ENCODE measurements at places on chromosomes 7 and 10. TPM values are rescaled to one million over a fixed set of nuclear protein-coding genes. Genes with fewer than 3 reads are reported as not detected.
A peak's percentile ranks its signal among the peaks of the same experiment; 100 is the strongest.

Gene HPSE2
- 4.5 TPM for polyA plus RNA-seq

GRCh38 chr7:91847876-91848588 is 32.5 kb downstream of the MTERF1 start:
- peak; percentile 9 for DNase-seq

DNA sequence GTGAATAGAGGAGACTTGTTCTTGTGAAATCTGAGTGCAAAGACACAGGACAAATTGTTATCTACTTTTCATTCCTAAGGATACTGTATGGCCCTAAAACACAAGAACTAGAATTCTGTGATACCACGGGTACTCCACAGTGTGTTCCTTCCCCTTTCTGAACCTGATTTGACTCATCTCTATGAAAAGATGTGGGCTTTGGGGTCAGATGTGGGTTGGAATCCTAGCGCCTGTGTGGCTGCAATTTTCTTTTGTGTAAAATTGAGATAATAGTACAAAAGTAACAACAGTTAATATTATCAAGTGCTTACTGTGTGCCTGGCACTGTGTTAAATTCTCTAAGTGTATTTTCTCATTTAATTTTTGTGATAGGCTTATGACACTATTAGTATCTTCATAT is 8.1 kb downstream of the SRGN start:
- DNase-seq: no peak

DNA sequence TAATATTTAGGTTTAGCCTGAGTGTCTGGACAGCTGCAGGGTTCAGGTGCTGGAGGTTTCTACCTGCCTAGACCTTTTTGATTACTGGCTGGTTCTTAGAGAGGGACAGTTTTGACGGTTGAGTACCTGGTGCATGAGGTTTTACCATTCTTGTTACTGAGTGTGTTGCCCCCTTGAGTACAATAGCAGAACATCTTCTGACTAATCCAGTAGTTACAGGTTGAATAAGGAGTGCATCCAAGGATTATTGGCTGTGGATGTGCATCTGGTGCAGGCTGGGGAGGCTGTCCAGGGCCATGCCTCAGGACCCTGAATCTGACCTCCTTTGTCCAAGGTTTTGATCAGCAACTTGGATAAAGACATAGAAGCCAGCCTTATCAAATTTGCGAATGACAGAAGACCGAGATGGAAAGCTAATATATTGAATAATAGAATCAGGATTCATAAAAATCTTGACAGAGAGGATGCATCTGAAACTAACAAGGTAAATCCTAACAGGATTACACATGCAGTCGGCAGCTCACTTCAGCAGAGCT is 23.1 kb downstream of the PLPP4 start:
- DNase-seq: no peak

DNA sequence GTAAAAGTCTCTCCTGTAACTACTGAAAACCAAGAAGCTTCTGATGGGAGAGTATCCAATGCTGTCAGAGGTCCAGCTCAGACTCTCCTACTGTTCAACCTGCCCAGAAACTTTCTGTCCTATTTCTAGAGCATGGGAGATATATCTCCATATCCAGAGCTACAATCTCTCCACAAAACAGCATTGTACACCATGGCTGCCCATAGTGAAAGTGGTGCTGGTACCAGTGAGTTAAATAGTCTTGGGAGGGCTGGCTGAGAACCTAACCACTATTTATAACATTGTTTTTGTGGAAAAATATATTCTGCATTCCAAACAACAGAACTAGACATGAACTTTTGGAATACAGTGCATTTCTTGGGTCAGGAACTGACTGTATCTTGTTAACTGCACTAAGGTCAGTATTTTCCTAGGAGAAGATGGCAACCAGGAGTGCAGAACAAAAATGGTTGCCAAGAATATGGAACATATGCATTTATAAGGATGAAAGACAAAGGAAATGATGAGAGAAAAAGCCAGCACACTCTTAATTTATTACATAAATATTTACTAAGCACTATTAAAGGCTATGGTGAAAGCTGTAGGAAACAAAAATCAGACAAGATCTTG is 91.9 kb downstream of the ZNF438 start:
- no peak for DNase-seq

DNA sequence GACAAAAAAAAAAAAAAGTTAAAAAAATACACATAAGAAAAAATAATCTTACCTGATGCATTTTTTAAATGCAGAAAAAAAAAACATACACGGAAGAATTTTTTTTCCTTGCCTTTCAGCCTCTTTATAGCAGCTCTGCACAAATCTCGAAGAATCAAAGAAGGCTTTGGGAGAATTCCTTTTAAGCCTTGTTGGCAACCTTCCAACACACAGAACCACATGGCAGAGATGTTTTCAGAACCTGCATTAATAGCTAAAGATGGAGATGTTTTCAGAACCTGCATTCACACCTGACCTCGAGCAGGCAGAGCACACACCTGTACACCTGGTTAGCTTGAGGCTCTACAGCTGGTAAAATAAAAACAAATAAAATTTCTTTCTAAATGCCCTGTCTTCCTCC is 65.6 kb downstream of the DOCK4 start:
- no peak for DNase-seq

DNA sequence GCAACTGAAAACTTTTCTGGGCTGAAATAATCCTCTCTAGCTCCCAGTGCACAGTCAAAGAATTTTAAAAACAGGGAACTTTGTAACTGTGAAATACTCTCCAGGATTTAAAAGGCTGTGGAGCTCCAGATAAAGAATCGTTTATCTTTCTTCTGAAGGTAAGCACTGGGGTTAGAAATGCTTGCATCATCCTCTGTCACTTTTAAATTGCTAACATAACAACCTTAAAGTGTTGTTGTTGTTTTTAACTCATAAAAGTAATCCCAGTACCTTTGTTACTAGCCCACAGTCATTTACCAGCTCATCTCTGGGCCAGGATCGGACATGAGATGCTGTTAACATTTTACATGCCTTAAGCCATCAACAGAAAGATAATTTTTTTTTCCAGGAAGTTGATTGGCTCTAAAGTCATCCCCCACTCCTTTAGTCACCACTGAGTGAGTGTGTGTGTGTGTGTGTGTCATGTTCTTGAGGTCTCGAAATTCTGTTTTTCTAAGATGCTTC is at the start of gene SLC39A12:
Gene SLC39A12, plus strand, starts transcription at position 51 of the 504 bp plus-strand sequence. CDS start 1,359 bp downstream, outside the sequence.
- DNase-seq: no peak

All from brain (organoid and tissue), 16 donors.